ENCODE measurements at places on chromosomes 7 and 10.

DNA sequence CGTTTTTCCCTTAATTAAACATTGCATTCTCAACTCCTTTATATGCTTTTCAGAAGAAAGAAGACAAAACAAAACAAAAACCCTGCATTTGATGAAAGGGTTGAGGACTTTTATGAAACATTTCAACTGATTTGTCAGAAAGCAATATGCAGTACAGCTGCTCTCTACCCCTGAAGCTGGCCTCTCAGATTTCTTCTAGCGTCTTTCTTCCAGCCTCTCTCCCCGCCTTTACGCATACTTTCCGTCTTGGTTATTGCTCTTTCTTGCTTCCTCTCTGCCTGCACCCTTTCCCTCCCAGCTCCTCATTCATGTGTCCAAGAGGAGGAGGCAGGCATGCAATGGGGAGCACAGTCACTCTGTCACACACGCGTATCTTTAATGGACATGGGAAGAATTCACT, 91.0 kb upstream of the COL1A2 start:
- peak; percentile 38 for DNase-seq

DNA sequence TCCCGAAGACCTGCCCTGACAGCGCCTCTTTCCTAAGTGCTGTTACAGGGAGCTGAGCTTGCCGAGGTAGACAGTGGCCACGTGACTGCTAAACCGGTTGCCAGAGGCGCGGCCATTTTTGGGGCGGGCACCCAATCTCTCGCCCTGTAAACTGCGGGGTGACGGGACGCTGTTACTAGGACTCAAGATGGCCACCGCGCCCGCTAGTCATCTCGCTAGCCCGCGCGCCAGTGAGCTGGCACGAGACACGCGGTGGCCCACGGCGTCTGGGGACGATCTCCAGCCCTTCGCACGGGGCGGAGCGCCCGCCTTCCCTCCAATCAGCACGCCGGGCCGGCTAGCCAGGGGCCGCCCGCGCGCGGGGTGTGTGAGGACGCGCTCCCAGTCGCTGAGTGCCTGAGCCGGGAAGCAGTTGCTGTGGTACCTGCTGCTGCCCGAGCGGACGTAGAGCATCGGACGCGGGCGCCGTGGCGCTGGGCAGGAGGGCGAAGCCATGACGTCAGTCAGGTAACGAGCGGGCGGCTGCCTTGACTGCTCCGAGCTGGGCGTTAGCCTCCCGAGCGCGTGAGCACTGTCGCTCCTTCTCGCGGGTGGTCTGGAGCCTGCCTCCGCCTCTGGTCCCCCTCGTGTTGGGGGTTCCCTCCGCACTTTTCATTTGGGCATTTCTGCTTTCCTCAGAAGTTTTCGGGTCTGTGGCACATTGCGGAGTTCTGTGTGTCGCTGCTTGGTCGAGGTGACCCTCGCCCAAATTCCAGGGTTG, 25.5 kb downstream of the ADK start:
- DNase-seq, result peak; percentile 98

DNA sequence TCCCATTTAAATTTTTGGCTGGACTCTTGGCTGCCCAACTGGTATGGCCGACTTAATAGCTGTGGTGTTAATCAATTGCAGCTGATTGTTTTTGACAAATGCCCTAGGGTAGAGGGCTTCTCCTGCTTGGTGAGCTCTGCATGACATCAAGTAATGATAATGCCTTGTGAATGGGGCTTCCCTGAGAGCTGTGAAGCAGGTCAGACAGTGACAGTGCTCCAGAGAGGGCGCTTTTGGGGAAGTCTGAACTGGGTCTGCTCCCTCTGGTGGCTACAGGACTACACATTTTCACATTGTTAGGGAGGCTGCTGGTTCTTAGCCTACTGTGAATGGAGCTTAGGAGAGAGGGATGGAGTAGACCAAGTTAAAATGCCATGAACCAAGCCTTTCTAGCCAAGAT, 98.8 kb downstream of the SDK1 start:
- peak; percentile 35 for DNase-seq

GRCh38 chr7:8386926-8387550, 46.4 kb upstream of the NXPH1 start:
- no peak for DNase-seq
